ENCODE measurements at places on chromosomes 1 and 21.

DNA sequence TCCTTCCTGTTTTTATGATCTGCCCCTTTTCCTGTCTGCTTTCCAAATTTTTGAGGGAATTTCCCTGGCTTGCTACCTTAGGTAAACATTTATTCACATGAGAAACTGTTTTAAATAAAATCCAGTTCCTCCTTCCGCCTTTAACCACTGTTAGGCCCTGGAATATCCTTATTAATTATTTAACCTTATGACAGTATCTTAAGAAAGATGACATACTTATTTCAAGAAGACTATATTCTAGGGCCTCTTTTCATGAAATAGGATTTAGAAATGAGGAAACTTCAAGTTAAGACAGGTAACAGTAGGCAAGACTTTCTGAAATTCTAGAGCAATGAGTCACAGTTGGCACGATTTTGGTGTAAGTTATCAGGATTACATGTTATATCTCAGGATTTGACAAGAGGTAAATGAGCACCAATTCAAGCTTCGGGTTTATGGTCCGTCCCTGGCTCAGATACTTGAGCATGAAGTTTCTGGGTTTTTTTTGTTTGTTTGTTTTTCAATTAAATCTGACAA lies 2.0 kb upstream of the TNFSF18 start:
- no peak for DNase-seq

- no peak for DNase-seq
Observed at GRCh38 chr1:100581096-100581705, 43.3 kb downstream of the GPR88 start.

DNA sequence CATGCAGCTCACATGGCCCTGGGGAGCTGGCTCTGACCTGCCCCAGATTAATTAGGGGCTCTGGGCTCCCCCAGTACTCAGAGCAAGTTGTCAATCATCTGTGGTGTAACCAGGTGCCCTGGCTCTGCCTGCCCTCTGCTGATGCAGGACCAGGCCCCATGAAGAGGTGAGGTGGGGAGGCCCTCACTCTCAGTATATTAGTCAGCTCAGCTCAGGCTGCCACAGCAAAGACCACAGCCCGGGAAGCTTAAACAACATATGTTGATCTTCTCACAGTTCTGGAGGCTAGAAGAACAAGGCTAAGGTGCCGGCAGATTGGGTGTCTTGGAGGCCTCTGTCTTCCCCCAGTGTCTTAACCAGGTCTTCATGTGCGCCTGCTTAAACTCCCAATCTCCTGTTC lies 66.5 kb downstream of the FCRL5 start:
- DNase-seq: no peak

GRCh38 chr1:181592255-181592859 lies 109.0 kb downstream of the CACNA1E start:
- no peak for DNase-seq

- DNase-seq: no peak
Observed at GRCh38 chr1:218867941-218868626, 305.6 kb upstream of the LYPLAL1 start.

DNA sequence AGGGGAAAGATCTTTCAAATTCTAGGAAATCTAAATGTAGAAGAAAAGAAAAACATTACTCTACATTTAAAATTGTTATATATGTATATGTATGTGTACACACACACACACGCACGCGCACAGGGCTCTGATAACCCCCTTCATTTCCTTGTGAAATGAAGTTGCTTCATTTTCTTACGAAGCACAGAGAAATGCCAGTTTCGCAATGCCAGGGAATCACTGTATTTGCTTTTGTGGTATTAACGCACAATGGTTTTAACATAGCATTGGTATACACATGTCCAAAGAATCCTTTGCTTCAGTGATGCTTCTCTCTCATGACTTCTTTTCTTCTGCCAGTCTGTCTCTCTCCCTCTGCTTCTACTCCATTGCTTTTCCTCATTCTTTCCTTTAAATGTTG lies 8.4 kb upstream of the DDAH1 start:
- DNase-seq: no peak

- DNase-seq: no peak
Observed at GRCh38 chr1:6464915-6465314, 1.1 kb downstream of the TNFRSF25 start.

DNA sequence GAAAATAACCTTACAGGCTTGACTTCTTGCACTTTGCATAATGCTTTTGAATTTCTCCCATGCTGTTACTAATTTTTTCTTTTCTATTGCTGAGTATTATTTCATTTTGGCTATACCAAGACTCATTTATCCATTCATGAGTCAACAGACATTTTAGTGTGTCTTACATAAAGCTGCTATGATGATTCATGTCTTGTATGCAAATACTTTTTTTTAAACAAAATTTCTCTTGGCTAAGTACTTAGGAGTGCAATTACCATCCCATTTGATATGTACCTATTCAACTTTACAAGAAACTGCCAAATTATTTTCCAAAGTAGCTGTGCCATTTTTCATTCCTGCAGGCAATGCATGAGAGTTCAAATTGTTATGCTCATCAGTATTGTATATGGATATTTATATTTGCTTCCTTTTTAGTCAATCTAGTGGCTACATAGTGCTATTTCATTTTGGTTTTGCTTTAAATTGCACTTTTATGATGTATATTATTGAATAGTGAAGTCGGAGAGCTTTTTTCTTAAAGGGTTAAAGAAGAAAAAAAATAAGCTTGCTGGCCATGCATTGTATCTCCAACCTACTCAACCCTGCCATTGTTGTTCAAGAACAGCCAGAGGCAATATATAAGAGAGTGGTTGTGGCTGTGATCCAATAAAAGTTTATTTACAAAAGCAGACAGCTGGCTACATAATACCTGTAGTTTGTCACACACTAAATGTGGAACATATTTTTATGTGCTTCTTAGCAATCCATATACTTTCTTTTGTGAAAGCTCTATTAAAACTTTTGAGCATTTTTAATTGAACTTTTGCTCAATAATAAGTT lies 862.8 kb downstream of the KCNT2 start:
- DNase-seq: no peak

DNA sequence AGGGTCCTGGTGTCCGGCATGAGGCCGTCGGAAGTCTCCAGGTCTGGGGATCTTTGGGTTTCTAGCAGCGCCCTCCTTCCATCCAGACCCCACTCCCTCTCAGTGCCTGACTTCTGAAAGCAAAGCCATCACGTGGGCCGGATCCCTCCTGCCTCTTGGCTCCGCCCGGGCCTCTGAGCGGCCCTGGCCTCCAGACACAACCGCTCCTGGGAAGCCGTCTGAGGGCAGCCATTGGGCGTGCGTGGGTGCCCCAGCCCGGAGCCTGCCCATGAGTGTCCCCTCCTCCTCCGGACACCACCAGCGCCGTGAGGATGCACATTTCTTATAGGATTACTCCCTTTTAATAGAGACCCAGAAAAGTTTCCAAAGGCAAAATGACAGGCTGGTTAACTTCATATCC lies 137.0 kb upstream of the ARHGEF16 start:
- DNase-seq: no peak

- no peak for DNase-seq
Observed at GRCh38 chr1:225996946-225997545, 2.1 kb downstream of the SDE2 start.

DNA sequence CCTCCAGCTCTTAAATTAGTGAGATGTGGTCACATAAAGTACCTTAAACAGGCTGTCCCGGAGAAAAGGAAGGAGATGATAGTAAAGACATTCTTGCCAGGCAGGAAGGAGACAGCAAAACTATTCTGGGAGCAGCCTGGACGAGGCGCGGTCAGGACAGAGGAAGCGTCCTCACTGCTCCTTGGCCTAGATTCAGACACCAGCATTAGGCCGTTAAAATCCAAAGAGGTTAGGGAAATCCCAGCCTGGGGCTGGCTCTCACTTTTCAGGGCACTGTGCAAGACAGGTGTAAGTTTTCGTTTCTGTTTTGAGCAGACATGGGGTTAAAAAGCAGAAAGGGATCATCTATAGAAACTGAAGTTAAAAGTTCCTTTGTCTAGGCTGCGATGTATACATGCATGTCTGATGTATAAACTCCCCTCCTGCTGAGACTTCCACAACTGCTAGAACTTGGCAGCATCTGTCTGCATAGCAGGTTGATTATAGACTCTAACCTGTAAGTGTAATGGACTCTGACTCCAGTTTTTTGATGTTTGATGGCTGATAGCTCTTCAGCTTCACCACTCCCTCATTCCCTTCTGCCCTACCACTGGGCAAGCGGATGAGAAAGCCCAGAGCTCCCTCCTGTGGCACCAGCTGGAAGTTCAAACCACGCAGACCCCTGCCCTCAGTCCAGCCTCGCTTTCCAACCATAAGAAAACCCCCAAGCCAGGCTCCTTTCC lies 21.5 kb downstream of the STPG1 start:
- DNase-seq: peak; percentile 31

GRCh38 chr1:49060766-49061165 lies 284.1 kb upstream of the BEND5 start:
- DNase-seq: no peak

- DNase-seq: no peak
Observed at GRCh38 chr21:43728154-43728466, 9.2 kb downstream of the PDXK start.

DNA sequence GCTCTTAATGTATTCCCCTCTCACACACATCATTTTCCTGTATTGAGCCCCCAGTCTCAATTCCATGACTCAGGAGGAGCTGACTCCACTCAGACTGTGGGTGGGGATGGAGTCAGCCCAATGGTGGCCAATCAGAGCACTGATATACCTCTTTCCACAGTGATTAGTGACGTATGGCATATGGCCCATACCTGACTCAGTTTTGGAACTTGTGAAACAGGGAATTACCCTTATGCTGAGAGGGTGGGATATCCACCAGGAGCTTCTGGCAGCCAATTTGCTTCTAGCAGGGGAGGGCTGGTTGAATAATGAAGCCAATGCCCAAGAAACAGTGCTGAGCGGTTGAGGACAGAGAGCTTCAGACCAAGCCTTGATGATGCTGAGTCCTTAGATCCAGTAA lies 86.4 kb upstream of the SPATA6 start:
- DNase-seq: no peak

GRCh38 chr1:228107636-228108035 lies 1.5 kb downstream of the MRPL55 start:
- no peak for DNase-seq

DNA sequence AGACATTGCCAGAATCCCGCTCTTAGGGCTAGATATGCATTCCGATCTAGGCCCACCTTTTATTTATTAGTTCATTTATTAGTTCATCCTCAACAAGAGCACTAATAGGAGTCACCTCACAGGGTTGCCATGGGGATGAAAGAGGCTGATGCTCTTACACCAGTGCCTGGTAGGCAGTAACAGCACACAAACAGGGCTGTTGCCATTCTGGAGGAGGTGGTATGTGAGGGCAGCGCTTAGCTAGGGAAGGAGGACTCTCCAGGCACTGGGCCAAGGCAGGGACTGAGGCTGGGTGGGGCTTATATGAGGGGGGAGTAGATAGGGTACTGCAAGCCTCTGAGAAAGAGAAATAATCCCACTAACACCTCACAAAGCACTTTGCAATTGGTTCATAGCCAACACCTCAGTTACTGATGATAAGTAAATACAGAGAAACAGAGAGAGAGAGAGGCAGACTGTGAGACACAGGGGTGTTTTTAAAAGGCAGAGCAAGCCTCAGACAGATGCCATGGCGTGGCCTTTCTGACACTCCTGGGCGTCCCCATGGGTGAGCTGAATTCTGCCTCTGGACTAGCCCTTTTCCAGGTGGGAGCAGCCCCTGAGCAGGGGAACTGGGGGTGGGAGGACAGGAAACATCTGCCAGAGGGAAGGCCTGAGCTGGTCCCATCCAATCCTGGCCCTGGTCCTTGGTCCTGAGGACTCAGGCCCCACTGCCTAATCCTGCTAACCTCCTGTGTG lies 5.9 kb downstream of the FCGR2A start:
- DNase-seq: no peak

- DNase-seq: no peak
Observed at GRCh38 chr1:55318116-55318817, 103.1 kb upstream of the USP24 start.

GRCh38 chr1:2934642-2935081 lies 86.6 kb upstream of the ACTRT2 start:
- no peak for DNase-seq

DNA sequence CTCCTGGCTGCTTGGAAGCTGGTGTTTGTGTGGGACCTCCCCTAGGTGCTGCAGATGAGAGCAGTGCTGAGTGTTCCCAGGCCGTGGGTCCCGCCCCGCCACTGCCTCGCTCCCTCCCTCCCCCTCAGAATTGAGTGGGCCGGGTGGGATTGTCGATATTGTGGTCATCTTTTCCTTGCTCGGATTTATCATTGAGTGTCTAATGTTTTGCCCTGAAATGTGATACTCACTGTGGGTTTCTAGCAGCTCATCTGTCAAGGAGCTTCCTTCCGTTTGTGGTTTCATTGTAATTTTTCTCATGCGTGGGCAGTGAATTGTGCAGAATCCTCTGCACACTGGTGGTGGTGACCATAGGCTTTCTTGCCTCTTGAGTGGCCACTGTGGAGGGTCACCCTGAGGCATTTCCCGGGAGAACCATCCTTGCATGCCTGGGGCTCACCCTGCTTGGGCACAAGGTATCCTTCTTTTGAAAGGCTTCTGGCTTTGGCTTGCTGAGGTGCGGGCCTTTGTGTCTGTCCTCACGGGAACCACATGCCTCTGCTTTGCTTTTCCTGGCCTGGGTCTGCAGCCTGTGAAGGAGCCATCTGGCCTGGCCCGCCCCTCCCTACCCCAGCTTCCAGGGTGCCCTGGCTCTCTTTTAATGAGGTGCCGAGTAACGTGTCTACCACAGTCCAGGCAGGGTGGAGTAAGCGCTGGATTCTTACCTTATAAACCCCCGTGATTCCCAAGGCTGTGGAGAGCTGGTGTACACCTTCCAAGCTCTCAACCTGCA lies 25.6 kb downstream of the SLX9 start:
- DNase-seq: no peak

DNA sequence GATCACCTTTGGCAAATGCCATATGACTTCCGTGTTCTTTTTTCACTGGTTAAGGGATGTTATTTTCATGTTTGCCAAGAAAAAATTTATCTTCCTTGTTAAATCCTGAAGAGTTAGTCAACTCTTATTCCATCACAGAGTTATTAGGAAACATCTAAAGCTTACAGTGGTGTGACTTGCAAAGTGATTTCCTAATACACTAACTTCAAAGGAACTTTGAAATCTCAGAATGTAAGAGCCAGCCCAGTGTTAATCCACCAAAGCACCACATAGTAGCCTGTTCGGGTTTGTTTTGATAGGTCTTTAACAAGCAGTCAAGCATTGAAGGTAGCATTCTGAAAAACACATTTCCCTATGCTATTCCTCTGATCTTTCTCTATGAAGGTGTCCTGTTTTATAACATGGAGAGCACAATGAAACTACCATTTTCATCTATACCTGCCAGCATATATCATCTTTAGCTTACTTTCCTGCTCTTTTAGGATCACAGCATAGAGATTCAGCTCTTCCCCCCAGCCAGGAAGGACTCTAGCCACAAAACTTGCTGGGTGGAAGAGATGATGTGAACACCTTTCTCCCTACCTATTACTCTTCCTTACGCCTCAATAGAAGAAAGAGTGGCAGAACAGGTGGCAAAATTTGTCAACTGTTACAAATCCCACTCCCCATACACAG lies 82.4 kb upstream of the MAGI3 start:
- no peak for DNase-seq

GRCh38 chr1:205523891-205524793 lies 19.7 kb downstream of the CDK18 start:
- DNase-seq: peak; percentile 43

Measured in T-helper 17 cell (primary cell).